ENCODE measurements at places on chromosomes 7 and 10.

GRCh38 chr10:132311338-132311939 lies 3.7 kb upstream of the STK32C start:
- H3K4me3 ChIP-seq, result no peak overlapping the region
- H3K36me3 ChIP-seq, result peaks cover 1% of the 10 kb centered on the region
- DNase-seq, result no peak
- H3K27me3 ChIP-seq, result peaks cover 2% of the 10 kb centered on the region

DNA sequence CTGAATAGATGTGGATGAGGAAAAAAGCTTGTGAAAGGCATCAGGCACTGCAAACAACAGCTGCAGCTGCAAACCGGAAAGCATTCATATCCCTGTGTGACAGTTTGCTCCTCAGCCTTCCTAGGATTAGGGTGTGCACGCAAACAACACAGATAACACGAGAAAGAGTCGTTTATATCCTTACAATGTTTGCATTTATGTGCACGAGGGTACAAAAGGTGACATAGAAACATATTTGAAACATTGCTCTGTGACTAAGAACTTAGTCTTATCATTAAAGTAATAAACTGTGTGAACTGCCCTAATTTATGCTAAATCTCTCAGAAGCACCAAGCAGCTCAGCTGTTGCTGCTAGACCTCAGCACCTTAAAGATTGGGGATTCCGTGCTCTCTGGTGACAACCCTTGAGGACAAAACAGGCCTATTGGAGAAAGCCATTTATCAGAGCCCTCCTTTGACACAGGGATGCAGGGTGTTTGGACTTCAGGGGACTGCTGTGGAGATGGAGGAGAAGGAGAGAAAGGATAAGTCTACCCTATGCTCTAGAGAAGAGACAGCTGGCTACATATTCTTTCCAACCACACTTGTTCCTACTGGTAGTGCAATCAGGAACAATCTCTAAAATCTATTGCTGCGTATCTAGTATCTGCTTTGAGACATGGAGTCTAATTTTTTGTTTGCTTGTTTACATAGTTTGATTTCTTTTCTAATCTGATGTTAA lies 176.2 kb downstream of the GNAT3 start:
- DNase-seq, result no peak
- no peak overlapping the region for H3K27ac ChIP-seq
- H3K27me3 ChIP-seq, result no peaks in the 10 kb centered on the region
- H3K36me3 ChIP-seq, result no peaks in the 10 kb centered on the region

DNA sequence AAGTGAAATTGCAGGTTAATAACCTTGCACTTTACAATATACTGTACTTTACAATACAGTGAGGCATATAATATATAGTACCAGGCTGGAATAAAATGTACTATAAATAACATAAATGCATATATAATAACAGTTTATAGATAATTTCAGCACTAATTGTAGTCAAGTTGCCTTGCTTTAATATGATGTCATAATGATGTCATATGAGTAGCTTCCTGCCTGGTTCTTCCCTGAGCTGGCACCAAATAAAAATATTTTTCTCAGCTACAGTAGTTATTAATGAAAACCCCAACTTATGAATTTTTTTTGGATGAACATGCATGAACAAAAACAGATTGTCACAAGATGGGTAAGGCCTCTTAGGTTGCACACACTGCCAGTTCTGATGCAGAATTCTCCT lies 816.7 kb downstream of the XPNPEP1 start:
- DNase-seq, result no peak
- H3K4me1 ChIP-seq, result no peaks in the 10 kb centered on the region
- H3K27ac ChIP-seq, result no peak overlapping the region
- H3K36me3 ChIP-seq, result no peaks in the 10 kb centered on the region
- H3K27me3 ChIP-seq, result no peaks in the 10 kb centered on the region
- no peak overlapping the region for H3K4me3 ChIP-seq

- H3K4me3 ChIP-seq, result peak overlapping the region; percentile 62
- peaks cover 5% of the 10 kb centered on the region for H3K4me1 ChIP-seq
- no peaks in the 10 kb centered on the region for H3K36me3 ChIP-seq
Measured at GRCh38 chr7:22357311-22358175, 589 bp upstream of the RAPGEF5 start.

DNA sequence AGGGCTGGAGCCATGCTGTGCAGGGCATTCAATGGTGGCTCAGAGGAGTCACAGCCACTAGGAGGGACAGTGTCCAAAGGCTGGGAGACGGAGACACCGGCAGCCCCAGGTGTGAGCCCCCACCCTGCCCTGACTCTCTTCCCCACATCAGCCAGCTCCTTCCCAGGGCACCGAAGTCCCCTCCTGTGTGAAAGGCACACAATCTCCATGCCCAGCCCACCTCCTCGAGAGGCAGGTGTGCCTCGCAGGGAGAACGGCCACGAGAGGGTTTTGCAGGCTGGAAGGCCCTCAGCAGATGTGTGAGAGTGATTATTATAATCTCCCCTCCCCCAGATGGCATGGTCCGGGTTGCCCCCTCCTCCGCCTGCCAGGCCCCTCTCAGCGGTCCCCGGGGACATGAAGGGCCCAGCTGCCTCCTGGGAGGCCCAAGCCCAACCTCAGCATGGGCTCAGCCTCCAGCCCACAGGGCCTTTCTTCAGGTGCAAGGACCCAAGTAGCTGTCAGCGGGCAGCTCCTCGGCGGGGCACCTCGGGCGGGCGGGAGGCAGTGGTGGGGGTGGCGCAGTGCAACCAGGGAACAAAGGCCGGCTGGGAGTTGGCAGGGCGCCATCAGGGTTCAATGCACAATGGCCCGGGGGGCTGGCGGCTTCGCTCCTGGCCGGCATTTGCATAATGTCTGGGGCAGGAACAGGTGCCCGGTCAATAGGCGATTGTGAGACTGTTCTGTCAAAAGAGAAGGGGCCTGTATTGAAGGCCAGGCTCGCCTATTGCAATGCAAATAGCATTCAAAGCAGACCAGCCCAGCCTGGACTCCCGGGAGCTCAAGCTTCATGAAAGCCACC lies 155.3 kb upstream of the ZMIZ1 start:
- no peaks in the 10 kb centered on the region for H3K4me1 ChIP-seq
- DNase-seq, result no peak
- no peaks in the 10 kb centered on the region for H3K27me3 ChIP-seq

Data from activated CD8-positive, alpha-beta T cell treated with anti-CD3 and anti-CD28 coated beads for 36 hours (primary cell).